ENCODE measurements at places on chromosomes 11 and 22.

DNA sequence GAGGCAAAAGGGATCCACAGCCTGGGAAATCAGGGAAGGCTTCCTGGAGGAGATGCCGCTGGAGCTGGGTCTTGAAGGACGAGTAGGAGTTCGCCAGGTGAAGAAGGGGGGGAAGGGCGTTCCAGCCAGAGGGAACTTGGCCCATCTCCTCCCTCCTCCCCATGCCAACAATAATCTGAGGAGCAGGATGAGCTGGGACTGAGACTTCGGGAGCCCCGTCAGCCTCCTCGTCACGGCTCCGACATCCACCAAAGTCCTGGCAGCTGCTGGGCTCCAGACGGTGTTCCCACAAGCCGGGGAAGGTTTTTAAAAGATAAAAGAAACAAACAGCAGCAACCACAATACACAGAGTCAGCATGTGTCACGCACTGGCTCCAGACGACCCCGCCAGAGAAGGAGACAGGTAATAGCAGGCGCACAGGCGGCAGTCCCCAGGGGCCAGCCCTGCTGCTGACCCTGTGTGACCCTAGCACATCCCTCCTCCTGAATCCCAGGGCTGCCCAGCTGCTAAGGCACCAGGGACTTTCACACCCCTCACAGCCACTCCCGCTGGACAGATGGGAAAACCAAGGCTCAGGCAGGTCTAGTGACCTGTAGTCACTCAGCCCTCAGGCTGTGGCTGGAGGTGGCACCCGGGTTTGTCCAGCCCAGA is 37.3 kb downstream of the NUP50 start:
- no peak for DNase-seq

- DNase-seq = no peak
Observed at GRCh38 chr11:47306484-47306844, 36.5 kb downstream of the MADD start.

- peak; percentile 47 for DNase-seq
Observed at GRCh38 chr22:19554834-19555404, 30.7 kb upstream of the CLDN5 start.

DNA sequence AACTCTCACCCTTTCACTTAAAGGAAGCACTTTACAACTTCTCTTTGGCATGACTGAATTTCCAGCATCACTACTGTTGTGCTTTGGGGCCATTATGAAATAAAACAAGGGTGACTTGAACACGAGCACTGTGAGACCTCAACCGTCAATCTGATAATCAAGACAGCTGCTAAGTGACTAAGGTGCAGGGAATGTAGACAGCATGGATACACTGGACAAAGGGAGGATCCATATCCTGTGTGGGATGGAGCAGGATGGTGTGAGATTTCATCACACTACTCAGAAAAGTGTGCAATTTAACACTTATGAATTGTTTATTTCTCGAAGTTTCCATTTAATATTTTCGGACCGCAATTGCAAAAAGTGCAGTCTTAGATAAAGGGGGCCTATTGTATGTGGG is 16.1 kb upstream of the EXPH5 start:
- no peak for DNase-seq

GRCh38 chr22:42375982-42376381 is 56.2 kb downstream of the NFAM1 start:
- no peak for DNase-seq

DNA sequence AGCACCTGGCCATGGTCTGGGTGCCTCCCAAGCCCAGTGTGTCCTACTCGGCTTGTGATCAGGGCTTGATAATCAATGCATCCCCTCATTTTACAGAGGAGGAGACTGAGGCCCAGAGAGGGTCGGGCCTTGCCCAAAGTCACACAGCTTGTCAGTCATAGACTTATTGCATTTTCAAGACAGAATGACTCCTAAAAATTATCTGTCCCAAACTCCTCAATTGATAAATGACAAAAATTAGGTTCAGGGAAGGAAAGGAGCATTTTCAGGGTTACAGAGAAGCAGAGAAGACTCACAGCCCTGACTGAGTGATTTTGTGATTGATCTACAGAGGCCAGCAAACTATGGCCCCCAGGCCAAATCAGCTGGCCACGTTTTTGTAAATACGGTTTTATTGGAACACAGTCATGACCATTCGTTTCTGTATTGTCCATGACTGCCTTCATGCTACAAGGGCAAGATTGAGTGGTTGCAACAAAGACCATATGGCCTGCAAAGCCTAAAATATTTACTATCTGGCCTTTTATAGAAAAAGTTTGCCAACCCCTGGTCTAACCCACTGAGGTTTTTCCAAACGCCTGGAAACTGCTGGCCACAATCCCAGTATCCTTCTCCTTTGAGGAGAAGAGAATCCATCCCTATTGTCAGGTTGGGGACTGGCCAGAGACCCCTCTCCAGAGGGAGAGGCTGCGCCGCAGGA is 35.1 kb upstream of the NAV2 start:
- DNase-seq = no peak

- DNase-seq = no peak
Observed at GRCh38 chr22:24901448-24901847, 45.0 kb downstream of the LHFPL7 start.

- no peak for DNase-seq
Observed at GRCh38 chr11:27909386-27909785, 198.6 kb downstream of the KIF18A start.

DNA sequence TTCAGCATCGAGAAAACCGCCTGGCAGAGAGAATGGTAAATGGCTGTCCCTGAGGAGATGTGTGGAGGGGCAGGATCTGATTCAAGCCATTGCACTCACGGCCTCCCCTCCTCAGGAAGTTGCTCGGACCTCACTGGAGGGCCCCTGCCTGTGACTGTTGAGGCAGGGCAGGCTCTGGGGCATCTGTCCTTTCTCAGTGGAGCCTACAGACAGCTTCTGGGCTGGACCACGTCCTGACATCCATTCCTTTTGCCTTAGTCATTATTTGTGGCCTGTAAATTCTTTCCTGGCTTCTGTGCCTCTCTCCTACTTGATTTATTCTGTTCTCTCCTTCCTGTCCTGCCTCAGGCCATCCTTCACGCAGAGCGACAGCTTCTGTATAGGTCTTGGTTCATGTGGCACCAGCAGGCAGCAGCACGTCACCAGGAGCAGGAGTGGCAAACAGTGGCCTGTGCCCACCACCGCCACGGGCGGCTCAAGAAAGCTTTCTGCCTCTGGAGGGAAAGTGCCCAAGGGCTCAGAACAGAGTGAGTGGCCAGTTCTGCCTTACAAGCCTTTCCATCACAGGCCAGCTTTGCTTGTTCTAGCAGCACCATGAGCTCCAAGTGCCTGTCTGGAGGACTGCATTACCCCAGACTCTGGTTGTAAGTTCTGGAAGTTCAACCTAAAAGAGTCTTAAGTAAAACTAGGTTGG is 59.6 kb downstream of the PISD start:
- DNase-seq = no peak

Measured in Calu3 (cell line).